NCI-H2227 treated with DMSO at 0.1 percent for 48 hours (cell line): ENCODE measurements at places on chromosomes 2 and 18.

DNA sequence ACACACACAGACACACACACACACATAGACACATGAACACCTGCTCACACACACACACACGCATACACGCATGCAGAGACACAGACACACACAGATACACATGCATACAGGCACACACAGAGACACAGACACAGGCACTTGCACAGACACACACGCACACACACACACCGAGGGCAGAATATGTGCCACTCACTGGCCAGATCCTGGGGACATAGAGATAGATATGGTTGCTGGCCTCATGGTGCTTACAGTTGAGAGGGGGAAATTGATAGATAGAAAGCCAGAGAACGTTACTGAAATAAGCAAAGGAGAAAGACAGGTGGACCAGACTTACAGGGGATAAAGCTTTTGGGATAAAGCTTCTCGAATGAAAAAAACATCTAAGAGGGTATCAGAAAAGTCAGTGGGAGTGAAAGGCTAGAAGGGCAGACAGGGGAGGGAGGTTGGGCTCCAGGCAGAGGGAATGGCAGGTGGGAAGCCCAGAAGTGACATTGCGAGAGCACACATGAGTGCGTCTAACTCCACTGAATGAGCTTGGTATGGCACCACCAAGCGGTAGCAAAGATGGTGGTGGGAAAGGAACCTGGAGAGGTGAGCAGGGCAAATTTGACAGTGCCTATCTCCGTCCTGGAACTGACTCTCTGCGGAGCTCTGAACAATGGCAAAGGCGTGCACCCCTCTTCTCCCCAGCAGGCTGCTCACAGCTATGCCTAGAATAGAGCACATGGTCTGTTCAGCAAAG is 390.1 kb upstream of the TRIB2 start:
- DNase-seq, result no peak

DNA sequence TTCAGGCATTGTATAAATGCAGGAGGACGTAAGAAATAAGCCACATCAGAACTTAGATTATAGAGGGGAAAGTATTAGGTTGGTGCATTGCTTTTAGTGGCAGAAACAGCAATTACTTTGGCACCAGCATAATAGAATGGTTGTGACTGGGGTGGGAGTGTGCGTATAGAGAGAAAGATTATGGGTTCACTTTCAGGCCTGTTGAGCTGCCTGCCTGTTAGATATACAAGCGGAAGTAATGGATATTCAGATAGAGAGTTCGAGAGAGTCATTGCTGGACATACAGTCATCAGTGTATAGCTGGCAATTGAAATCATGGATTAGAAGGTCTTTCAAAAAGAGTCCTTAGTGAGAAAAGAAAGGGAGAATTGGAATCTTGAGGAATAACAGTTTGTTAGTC is 139.2 kb upstream of the MYO3B start:
- DNase-seq, result peak; percentile 82

- no peak for DNase-seq
Observed at GRCh38 chr2:6812857-6813530, 52.7 kb downstream of the CMPK2 start.

- DNase-seq, result no peak
Observed at GRCh38 chr2:221370857-221371211, 201.3 kb downstream of the EPHA4 start.

DNA sequence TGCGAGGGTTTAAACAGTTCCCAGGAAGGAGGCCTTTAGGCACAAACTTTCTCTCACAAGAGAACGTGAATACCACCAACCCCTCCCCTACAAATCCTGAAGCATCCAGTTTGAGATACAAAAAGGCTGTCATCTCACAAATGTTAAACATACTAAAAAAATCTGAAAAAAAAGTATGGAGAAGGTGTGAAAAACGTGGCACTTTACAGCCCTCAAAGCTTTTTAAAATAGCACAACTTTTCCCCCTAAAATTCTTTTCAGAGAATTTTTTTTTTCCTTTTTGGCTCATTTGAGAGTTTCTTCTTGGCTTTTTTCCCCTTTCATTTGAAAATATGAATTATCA is 10.1 kb downstream of the ZEB2 start:
- DNase-seq, result no peak

- no peak for DNase-seq
Observed at GRCh38 chr2:7438855-7439254, 521.6 kb downstream of the RNF144A start.

GRCh38 chr2:172281648-172282570 is 145.5 kb upstream of the ITGA6 start:
- DNase-seq, result no peak

- DNase-seq, result no peak
Observed at GRCh38 chr2:145067549-145068030, 547.7 kb upstream of the ZEB2 start.

GRCh38 chr2:77797088-77797487 is 274.9 kb upstream of the LRRTM4 start:
- DNase-seq, result no peak

- DNase-seq, result no peak
Observed at GRCh38 chr2:62042400-62042799, 136.9 kb downstream of the COMMD1 start.

DNA sequence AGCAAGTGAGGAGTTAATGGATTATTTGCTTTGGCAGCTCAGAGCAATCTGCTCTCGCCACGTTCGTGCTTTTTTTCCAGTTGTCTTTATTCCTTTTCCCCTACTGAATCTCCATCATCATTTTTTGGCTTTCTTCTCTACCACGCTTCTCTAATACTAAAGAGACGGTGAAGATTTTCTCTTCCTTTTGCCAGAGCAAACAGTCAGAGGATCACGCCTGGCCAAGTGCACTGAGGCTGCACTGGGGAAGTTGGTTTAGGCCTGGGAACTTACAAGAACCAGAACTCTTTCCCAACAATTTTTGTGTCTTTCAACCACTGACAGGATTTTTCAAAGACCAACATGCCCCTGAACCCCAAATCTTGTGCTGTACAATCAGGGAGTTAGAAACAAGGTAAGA is 172.3 kb downstream of the PID1 start:
- no peak for DNase-seq

DNA sequence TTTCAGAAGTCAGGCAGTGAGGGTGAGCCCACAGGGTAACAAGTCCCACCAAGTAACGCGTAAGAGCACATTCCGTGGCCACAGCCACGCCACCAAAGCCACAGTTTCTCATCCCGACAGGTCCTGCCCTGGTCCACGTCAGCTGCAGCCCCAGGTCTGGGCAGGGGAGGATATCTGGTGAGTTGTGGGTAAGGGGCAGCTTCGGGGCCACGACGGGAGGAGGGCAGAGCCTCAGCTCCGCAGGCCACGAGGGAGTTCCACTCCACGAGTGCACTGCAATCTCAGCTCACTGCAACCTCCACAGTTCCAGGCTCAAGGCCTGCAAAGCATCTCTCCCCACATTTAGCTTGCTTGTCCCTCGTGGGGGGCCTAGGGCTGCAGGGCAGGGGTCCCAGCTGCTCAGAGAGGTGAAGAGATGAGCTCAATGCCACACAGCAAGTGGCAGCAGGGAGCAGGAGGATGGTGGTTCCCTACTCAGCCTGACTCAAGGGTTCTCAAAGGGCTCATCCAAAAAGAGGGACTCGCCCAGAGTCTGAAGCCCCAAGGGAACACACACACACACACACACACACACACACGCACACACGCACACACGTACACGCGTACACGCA is 12.5 kb downstream of the SNORC start:
- DNase-seq, result no peak

- no peak for DNase-seq
Observed at GRCh38 chr2:201699416-201699815, 972 bp upstream of the MPP4 start.

- no peak for DNase-seq
Observed at GRCh38 chr2:239283961-239284795, 116.6 kb downstream of the HDAC4 start.

- no peak for DNase-seq
Observed at GRCh38 chr2:172742931-172743540, 7.4 kb downstream of the RAPGEF4 start.

- peak; percentile 50 for DNase-seq
Observed at GRCh38 chr2:50449306-50449705, 582.6 kb downstream of the NRXN1 start.

DNA sequence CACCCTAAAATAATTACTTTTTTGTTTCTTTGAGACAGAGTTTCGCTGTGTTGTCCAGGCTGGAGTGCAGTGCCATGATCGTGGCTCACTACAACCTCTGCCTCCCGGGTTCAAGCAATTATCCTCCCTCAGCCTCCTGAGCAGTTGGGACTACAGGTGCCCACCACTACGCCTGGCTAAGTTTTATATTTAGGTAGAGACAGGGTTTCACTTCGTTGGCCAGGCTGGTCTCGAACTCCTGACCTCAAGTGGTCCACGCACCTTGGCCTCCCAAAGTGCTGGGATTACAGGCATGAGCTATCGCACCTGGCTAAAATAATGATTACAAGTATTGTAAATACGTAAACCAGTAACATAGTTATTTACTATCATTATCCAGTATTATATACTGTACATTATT is 257.4 kb upstream of the SP5 start:
- no peak for DNase-seq

DNA sequence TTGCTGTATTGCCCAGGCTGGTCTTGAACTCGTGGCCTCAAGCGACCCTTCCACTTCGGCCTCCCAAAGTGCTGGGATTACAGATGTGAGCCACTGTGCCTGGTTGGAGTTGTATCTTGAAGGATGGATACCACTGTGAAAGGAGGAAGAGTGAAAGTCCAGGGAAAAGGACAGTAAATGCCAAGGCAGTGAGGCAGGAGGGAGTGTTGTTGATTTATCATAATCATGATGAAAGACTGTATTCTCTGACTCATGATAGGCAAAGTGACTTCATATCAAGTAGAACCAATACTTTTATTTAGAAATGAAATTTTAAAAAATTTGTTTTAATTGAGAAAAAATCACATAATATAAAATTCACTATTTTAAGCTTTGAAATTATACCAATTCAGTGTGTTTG is 162.3 kb downstream of the ARHGAP28 start:
- no peak for DNase-seq

DNA sequence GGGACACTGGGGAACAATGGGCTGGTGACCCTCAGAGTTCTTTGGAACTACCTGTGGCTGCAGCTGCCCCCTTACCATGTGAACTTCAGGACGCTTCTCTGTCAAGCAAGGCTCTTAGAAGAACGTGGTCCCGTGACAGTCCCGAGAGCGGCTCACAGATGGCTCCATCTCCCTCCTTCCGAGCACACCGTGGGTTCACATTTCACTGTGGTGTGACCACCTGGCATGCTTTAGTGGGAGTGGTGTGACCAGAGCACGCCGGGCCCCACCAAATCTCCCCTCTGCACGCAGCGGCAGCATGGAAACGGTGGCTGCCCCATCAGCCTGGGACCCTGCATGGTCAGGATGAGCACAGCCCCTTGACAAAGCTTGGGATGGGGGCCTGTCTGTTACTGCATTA is 9.7 kb upstream of the TPO start:
- no peak for DNase-seq

- no peak for DNase-seq
Observed at GRCh38 chr2:96531366-96531765, 5.2 kb upstream of the ARID5A start.

DNA sequence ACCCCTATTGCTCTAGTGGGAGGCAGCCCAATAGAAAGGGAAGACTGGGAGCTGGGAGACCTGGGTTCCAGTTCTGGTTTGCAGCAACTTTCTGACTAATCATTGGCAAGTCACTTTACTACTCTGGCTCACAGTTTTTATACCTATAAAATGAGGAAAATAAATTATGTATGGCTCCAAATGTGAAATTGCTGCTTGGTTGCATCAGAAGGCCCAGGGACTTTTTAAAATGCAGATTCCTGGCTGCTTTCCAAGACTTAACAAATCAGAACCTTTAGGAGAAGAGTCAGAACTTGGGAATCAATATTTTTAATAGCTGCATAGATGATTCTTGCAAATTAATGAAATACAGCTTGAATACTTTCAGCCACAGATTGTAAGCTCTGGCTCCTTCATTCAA is 943.9 kb downstream of the EPHA4 start:
- no peak for DNase-seq

DNA sequence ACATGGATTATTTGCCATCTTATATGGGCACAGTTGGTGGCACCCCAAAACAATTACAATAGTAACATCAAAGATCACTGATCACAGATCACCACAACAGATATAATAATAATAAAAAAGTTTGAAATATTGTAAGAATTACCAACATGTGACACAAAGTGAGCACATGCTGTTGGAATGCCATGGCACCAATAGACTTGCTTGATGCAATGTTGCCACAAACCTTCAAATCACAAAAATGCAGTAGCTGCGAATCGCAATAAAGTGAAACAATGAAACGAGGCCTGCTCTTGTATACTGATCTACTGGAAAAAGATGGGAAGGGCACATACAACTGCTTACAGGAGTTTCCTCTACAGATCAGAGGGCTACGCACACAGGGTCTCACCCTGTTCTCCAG is 32.2 kb upstream of the AMMECR1L start:
- no peak for DNase-seq

DNA sequence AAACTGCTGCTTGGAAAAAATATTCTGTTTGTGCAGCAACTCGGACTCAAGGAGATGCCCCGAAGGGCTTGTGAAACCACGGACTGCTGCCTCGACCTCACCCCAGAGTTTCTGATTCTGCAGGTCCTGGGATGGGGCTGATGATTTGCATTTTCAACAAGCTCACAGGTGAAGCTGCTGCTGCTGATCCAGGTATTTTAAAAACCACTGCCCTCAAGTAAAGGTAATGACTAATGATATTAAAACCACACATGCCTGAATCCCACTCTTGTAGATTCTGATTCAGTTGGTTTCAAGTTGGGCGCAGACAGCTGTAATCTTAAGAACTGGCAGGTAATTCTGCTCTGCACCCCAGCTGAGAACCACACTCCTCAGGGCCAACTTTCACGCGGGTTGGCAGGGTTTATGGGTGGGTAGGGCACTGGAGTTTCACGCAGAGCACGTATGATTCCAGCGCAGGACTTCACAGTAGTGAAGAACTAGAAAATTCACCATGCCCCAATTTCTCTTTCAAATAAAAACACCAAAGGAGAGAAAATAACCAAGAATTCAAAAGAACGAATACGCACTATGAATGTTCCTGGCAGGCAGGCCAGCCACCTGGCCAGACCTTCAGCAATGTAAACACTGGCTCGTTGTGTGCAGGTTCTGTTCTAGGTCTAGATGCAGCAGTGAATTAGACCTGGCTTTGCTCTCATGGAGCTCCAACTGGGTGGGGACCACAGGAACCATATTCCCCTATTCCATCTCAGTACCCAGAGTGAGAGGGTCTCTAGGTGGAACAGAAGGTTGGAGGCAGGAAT is 74.6 kb upstream of the ZFP36L2 start:
- no peak for DNase-seq

- no peak for DNase-seq
Observed at GRCh38 chr2:236848501-236848900, 237.2 kb upstream of the COPS8 start.

DNA sequence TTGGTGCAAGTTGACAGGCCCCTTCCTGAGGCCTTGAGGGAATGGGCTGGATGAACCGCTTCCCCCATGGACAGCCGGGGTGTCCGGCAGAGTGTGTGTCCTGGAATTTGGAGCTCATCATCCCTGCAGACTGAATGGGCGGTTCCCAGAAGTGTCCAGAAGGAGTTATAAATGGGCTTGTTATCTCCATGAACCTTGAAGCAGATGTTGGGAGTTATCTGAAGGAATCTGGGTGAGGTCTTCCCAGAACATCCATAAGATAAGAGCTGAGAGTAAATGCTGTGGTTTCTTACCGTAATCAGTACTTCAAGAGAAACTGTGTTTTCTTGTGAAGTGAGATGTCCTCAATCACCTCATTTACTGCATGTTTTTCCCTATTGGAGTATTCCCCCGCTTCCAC is 21.1 kb downstream of the PLB1 start:
- no peak for DNase-seq

- DNase-seq, result no peak
Observed at GRCh38 chr18:28777756-28778155, 600.8 kb upstream of the CDH2 start.

GRCh38 chr2:70659551-70659950 is 105.9 kb upstream of the TGFA start:
- no peak for DNase-seq
